T-cell (primary cell): ENCODE measurements at places on chromosomes 1 and 21.
A peak's percentile ranks its signal among the peaks of the same experiment; 100 is the strongest.

- no peak for DNase-seq
Measured at GRCh38 chr1:221815660-221816059, 73.8 kb upstream of the DUSP10 start.

GRCh38 chr1:211601159-211601558 lies 22.2 kb upstream of the SLC30A1 start:
- no peak for DNase-seq

GRCh38 chr1:214515544-214516433 lies 35.6 kb downstream of the PTPN14 start:
- no peak for DNase-seq

DNA sequence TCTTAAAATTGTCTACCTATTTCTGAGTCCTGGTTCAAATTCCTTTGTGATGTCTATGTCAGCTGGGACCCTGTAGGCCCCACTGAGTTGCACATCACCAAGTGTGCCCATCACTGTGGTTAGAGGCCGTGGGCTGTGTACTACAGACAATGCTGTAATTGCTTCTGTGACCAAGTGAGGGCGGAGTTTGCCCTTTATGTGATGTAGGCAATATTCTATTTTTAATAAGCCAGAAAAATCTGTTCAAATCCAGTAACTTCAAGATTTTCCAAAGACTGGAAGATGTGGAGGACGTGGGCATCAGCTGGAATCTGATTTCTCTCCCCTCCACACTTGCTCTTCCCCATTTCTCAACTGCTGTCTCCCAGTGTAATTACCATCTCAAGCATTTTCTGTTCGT lies 215.4 kb downstream of the PBX1 start:
- no peak for DNase-seq

GRCh38 chr1:115052454-115053083 lies 22.9 kb downstream of the TSHB start:
- DNase-seq: peak; percentile 21

GRCh38 chr1:100219457-100219856 lies 30.2 kb downstream of the DBT start:
- no peak for DNase-seq

- DNase-seq: no peak
Measured at GRCh38 chr21:41598561-41599431, 90.8 kb upstream of the TMPRSS2 start.

DNA sequence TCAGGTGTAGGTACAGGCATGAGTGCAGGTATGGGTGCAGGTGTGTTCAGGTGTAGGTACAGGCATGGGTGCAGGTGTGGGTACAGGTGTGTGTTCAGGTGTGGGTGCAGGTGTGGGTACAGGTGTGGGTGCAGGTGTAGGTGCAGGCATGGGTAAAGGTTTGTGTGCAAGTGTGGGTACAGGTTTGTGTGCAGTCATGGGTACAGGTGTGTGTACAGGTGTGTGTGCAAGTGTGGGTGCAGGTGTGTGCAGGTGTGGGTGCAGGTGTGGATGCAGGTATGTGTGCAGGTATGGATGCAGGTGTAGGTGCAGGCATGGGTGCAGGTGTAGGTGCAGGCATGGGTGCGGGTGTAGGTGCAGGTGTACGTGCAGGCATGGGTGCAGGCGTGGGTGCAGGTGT lies 79.4 kb upstream of the ACTL8 start:
- DNase-seq: no peak

GRCh38 chr21:29209696-29210095 lies 79.3 kb downstream of the MAP3K7CL start:
- no peak for DNase-seq

DNA sequence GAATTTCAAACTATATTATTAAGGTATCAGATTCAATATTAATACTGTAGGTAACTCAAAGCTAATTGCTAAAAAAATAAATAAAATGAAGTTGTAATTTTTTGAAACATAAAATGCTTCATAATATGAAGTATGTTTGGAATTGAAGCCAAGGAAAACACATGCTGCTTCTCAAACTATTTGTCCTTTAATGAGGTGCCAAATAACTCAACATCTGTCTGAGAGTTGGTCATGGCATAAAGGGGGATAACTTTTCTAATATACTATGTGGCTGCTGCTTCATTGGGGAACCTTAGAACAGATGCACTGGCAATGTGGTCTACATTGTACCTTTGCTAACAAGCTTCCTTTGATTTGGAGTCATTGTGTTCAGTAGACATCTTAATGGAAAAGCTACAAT lies 96.7 kb downstream of the PDE4B start:
- no peak for DNase-seq

GRCh38 chr1:224180783-224181452 lies 2.1 kb upstream of the DEGS1 start:
- DNase-seq: no peak

DNA sequence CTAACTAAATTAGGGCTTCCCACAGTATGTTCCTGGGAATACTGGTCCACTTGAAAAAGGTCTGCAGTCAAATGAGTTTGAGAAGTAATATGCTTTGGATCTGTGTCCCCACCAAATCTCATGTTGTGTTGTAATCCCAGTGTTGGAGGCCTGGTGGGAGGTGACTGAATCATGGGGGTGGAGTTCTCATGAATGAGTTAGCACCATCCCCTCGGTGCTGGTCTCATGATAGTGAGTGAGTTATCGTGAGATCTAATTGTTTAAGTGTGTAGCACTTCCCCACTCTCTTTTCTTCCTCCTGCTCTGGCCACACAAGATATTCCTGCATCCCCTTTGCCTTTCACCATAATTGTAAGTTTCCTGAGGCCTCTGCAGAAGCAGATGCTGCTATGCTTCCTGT lies 16.9 kb upstream of the DMRTB1 start:
- DNase-seq: no peak

DNA sequence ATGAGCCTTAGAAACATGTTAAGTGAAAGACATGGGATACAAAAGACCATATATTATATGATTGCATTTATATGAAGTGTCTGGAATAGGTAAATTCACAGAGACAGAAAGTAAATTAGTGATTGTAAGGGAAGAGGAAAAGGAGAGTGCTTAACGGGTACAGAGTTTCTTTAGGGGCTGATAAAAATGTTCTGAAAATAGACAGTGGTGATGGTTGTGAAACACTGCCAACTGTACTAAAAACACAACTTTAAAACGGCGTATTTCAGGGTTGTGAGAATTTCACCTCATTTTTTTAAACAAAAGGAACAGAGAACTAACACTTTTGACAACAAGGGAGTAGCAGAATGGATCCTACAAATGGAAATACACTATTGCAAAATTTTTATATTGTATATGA lies 13.4 kb downstream of the COP1 start:
- no peak for DNase-seq

DNA sequence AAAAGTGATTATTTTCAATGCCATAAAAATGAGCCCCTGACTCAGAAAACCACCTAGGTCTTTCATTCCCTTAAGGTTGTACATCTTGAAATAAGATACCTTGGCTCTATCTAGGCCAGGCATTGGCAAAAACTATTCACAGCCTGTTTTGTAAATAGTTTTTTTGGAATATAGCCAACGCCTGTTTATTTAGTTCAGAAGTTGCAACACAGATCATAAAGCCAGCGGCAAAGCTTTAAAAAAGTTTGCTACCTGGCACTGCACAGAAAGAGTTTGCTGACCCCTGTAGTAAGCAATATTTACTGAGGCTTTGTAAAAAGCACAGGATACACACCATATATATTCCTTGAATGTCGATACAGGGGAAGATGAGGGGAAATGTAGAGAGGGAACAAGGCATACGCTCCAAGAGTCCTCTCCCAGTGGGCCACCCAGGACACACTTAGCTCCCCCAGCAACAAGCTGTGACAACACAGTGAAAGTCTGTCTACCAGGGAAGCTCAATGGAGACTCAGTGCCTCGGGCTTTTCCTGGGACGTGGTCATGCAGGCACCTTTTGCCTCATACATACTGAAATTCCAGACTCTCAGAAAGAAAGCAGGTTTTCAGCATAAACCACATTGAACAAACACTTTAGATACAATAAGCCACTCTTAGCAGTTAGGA lies 20.5 kb downstream of the TARBP1 start:
- no peak for DNase-seq

- no peak for DNase-seq
Measured at GRCh38 chr1:30130099-30130498, 593.3 kb downstream of the MATN1 start.

DNA sequence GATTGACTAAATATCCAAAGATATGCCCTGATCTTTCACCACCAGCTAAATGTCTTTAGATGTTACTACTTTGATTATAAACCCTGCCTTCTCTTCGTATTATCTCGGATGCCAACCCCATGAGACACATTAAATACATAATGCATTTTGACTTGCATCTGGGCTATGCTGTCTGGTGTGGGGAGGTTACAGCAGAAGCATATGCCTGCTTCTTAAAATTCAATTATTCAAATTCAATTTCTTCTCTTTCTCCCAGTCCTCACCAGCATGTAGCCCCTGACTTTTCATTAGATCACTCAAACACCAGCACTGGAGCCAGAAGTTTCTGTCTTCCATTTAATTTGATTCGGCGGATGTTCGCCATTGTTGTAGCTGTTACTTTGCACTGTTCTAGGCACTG lies 360.7 kb upstream of the CAMK1G start:
- DNase-seq: no peak

DNA sequence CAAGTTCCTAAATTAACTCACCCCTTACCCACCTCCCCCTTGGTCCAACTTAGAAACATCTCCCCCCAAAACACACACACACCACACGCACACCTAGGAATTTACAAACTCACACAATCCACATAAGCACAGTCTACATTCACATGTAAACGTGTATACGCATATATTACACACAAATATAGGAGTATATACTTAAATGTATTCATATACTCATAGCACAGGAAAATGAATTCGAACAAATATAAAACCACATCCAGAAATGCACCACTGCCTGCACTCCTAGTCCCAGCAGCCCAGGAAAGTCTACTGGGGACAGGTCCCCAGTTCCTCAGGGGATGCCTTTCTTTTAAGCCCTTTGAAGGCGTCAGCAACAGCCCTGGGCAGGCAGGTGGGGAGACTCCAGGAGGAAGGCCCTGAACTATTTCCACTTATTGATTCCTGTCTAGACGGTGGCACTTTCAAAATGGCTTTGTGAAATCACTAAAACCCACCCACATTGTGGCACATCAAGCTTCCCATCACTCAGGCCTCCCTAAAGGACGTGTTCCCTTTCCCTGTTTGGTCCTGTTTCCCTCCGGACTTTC lies 3.1 kb upstream of the DMBX1 start:
- DNase-seq: no peak

DNA sequence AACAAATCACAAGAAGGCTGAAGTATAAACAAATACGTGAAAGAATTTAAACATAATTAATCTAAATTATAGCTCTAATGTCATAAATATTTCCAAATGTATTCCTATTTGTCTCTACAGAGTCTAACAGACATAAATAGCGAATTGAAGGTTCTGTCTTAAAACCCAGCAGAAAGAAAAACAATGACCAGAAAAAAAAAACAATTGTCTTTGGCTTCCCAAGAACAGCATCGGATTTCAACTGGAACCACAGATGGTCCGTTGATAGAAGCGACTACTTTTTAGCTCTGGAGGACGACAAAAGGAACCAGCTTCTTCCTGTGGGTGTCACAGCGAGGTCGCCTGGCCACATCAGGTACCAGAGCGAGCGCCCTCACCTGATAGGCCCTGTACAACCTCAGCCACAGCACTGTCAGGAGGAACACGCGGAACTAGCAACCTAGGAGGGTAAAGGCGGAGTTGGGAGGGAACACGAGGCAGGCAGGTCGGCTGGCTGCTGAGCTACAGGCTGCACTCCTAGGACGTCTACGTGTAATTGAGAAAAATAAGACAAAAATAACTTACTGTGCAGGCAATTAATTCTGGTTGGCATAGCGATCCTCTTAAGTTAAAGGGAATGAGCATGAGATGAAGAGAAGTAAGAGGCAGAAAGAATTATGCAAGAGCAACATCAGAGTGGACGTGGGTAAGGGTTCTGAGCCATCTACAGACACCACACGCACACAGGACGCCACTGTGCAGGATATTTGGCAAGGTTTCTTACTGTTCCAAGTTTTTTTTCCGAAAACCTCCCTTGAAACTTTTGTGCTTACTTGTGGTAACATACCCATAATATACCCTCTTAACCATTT lies 16.7 kb upstream of the PRDM15 start:
- peak; percentile 53 for DNase-seq

GRCh38 chr1:55725378-55725777 lies 510.2 kb upstream of the USP24 start:
- DNase-seq: no peak

DNA sequence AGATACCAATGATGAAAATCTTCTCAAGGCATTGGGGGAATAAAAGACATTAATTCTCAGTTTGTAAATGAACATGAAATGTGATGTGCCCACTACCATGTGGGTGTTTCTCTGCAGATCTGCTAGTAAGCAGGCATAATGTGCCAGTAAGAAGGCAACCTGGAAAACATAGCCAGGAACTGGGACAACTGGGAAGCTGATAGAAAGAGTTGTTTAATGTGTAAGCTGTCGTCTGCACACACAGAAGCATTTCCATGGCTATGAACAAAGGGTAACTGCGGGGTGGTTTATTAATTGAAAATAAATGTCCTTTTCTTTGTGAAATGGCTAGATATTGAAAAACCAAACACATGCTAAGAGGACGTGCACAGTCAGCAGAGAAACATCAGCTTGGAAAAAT lies 52.0 kb downstream of the ZC3H11B start:
- DNase-seq: no peak

GRCh38 chr1:203138066-203138465 lies 10.5 kb downstream of the ADORA1 start:
- no peak for DNase-seq

DNA sequence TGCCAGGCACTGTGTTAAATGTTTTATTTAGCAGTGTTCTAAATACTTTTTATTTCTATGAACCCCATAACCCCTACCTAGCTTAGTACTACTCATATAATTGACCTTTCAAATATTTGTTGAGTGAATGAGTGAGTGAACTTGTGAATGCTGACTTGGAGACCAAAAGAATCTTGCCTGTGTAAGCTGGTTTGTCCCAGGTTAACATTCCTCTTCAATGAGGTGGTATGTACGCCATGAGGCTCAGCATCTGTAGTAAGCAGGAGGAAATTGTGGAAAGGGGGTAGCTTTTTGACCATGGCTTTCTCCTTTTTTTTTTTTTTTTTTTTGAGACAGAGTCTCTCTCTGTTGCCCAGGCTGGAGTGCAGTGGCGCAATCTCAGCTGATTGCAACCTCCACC lies 14.6 kb downstream of the MED18 start:
- no peak for DNase-seq

GRCh38 chr1:6220236-6220635 lies 14.3 kb downstream of the RNF207 start:
- no peak for DNase-seq

- no peak for DNase-seq
Measured at GRCh38 chr1:38018864-38019343, 6.4 kb downstream of the UTP11 start.
